HuH-7 (cell line): ENCODE measurements at places on chromosomes 2 and 18.

DNA sequence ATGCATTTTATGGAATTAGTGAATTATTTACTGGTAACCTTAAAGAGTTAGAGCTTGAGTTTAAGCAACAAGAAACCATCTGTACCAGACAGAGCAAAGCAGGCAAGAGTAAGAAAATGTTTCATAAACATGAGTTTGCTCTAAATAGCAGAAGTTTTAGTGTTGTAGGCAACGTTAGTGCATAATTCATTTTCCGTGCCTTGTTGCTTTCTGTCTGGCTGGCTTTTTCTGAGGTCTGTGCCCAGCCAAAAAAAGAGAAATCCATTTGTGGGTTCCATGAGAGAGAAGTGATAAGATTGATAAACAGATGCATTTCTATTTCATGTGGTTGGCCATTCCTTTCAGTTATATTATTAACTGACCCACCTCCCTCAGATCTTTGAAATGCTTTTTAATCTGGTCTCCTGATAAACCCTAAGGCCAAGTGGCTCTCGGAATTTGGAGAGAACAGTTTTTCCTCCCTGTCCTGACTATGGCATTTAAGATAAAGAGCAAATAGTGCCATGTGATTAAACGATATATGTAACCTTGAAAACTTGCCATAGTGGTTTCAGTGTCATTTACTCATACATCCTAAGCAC lies 139.5 kb upstream of the LMAN1 start:
- no peak for DNase-seq

DNA sequence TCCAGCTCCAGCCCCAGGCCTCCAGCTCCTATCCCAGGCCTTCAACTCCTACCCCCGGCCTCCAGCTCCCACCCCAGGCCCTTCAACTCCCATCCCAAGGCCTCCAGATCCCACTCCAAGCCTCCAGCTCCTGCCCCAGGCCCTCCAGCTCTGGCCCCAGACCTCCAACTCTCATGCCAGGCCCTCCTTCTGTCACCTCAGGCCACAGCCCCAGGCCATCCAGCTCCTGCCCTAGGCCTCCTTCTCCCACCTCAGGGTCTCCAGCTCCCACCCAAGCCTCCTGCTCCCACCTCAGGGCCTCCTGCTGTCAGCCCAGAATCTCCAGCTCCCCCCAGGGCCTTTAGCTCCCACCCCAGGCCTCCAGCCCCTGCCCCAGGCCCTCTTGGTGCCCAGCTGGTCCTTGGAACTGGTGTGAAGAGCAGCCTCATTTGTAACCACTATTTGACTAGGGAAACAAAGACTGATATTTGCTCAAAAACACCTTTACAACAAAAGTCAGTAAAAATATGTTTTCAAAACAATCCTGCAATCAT lies 67.8 kb upstream of the SALL3 start:
- DNase-seq: no peak

DNA sequence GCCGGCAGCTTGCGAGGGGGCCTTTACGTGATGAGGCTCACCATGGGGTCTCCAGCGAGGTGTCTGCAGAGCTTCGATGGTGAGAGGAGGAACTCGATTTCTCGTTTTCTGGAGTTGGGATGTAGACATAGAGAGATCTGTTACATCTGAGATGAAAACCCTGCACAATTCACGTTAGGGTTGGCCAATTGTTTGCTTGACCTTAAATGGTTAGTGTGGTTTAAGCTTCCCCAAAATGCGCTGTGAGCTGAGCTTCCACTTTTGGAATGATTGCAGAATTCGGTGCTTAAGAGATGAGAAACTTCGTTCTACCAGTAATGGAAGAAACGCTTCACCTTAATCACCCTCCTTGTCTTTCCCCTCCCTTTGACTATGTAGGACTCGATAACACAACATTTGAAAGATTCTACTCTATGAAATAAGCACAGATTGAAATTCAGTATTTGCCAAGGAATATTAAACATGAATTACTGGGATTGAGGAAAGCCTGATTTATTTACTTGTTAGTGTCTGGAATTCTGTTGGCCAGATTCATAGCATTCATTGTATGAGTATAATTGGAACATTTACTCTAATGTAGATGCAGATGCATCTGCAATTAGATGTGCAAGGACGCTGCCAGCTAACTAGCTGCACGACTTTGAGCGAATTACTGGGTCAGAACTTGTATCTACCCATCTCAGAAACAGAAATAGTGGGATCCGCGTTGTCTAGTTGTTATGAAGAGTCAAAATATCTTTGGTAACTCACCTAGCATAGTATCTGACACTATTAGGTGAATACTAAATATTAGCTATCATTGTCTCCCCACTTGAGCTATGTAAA lies 1.6 kb upstream of the KLF7 start:
- DNase-seq: no peak

DNA sequence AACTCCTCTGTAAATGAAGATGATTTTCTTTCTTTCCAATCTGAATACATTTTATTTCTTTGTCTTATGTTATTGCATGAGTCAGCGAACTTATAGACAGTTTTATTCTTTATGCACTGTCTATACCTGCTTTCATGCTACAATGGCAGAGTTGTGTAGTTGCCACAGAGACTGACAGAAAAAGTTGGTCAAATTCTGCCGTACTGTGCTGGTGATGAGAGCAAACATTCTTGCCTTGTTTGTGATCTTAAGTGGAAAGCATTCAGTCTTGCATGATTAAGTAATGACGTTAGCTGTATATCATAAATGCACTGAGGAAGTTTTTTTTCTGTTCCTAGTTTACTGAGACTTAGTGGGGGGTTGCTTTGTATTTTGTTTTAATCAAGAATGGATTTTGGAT lies 32.9 kb downstream of the ZC3H15 start:
- no peak for DNase-seq

DNA sequence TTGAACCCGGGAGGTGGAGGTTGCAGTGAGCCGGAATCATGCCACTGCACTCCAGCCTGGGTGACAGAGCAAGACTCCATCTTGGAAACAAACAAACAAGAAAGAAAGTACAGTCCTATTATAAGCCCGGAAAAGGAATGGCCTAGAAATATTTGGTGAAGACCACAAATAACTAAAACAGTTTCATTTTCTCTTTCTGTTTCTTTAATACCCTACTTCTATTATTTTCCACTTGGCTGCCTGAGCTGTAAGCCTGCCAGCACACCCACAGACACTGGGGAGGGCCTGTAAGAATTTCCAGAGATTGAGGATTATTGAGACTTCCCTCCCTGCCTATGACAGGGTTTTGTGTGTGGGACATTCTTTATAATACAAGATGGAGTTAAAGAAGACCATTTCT lies 188.0 kb upstream of the DCC start:
- no peak for DNase-seq

DNA sequence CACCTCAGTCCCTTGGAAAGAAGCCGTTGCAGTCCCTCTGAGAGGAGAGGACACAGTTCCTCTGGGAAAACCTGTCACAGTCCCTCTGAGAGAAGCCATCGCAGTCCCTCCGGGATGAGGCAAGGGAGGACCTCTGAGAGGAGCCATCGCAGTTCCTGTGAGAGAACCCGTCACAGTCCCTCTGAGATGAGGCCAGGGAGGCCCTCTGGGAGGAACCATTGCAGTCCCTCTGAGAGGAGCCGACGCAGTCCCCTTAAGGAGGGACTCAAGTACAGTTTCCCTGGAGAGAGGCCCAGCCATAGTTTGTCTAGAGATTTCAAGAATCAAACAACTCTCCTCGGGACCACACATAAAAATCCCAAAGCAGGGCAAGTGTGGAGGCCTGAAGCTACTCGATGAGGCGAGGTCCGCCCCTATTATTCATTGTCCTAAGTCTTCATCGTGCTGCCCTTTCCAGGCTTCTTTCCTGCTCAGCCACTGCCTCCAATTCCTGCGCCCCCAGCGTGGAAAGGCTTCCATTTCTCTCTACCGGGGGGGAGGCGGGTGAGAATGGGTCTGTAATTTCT lies 630 bp upstream of the ZNF512 start:
- DNase-seq: peak; percentile 7

- DNase-seq: no peak
These were observed 6.2 kb upstream of the GKN1 start for GRCh38 chr2:68968221-68968620.

DNA sequence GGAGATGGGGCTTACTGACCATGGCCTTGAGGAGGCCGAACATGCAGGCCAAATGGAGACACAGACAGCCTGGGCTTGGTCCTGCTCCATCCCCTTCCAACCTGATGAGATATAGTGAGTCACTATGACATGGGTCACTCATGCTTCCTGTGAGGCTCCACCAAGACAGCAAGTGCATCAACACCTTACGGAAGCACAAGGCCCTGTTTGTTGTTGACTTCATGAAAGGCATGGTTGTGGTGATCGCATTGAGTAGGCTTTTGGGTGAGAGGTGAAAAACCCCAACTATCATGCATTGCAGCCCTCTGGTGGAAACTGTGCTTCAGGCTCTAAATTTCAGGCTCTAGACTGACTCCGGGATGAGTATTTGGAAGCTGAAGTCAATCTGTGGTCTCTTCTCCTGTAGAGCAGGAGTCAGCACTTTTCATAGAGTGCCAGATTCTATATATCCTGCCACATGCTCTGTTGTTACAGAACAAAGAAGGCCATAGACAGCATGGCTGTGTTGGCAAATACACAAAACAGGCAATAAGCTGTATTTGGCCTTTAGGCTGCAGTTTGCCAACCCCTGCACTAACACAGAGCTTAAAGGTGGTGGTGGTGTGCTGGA lies 10.1 kb downstream of the IL37 start:
- DNase-seq: no peak

DNA sequence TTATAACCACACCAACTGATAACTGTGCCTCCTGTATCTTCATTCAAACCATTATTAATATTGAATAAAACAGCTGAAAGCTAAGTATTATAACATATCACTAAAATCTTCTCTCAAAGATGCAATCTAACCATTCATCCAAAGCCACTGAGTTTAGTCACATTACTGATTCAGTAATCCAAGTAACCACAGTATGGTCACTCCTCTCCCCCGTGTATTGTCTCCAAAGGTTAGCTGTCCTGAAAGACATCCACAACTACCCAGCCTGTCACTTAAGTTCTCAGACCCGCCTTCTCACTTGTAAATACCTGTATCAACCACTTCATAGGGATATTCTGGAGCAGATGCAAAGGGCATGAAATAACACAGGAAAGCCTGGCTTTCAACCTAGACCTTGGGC lies 213.4 kb upstream of the BOD1L2 start:
- no peak for DNase-seq

- no peak for DNase-seq
These were observed 135.9 kb upstream of the ID2 start for GRCh38 chr2:8545695-8546611.

DNA sequence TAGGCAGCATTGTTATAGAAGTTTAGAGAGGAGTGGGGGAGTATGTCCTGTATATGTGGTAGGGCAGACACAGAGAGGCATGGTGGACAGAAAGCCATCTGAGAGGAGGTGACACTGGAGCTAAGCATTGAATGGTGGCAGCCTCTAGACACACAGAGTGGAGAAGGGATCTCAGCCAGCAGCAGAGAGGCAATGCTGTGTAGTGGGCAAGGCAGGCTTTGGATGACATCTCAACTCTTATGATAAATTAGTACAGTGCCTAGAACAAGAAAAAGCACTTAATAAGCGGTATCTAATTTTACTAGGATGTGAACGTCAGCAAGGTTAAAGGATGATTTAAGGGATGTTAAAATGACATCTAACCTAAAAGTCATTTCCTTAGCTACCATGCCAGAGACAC lies 22.5 kb upstream of the CERS6 start:
- no peak for DNase-seq

DNA sequence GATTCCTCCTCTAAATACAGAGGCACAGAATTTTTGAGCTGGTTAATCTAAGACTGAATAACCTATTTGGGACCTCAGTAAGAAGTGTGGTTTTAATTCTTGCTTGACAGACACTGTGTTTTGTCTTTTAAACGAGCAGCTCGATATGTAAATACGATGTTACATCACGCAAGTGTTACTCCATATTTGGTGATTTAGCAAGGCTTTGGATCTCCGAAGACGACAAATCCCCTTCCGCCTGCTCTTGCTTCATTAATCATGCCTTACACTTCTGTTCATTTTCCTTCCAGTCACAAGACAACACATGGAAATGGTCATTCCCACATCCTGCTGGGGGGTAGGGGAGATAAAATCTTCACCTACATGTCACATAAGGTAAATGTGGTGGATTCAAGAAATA lies 9.4 kb downstream of the BCL11A start:
- no peak for DNase-seq

GRCh38 chr18:75240433-75240832 lies 29.8 kb downstream of the TSHZ1 start:
- DNase-seq: no peak

DNA sequence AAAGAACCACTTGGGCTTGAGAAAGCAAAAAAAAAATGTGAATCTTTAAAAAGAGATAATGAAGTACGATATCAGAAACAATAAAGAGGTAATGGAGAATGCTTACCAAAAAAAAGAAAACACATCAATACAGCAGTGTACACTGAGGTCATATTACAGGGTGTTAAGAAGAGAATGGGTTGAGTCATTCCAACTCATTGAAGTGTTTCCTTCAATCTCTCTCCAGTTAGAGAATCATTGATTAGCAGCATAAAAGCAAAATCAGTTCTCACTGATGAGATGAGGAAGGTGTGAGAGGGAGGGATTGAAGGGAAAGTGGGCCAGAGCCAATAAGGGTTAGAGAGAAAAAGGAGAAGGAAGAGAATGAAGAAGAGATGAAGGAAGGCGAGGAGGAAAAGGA lies 43.9 kb upstream of the SGPP2 start:
- no peak for DNase-seq

DNA sequence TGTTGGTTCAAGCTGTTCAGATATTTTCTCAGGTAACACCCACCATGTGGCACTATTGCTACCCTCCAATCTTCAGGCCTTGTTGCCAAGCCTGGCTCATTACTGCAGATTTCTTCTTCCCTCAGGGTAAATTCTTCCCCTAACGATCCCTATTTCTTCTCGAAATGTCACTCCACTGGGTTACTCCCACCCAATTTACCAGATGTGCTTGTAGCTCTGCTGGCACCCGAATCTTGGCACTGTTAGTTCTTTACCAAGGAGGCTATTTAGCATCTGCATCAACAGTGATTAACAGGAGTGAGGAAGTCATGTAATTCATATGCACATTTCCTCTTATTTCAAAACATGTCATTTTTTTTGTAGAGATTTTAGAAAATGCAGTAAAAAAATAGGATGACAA lies 217.1 kb upstream of the CYRIA start:
- no peak for DNase-seq

GRCh38 chr2:231715988-231716616 lies 7.8 kb downstream of the PTMA start:
- no peak for DNase-seq
